ENCODE measurements at places on chromosomes 5 and 9.

GRCh38 chr5:83474991-83475390 is 3.4 kb downstream of the VCAN start:
- DNase-seq: peak; percentile 8

GRCh38 chr9:137445275-137445807 is 4.2 kb upstream of the ENTPD8 start:
- peak; percentile 70 for DNase-seq

- peak; percentile 55 for DNase-seq
Observed at GRCh38 chr9:107190061-107190935, 92.8 kb upstream of the RAD23B start.

DNA sequence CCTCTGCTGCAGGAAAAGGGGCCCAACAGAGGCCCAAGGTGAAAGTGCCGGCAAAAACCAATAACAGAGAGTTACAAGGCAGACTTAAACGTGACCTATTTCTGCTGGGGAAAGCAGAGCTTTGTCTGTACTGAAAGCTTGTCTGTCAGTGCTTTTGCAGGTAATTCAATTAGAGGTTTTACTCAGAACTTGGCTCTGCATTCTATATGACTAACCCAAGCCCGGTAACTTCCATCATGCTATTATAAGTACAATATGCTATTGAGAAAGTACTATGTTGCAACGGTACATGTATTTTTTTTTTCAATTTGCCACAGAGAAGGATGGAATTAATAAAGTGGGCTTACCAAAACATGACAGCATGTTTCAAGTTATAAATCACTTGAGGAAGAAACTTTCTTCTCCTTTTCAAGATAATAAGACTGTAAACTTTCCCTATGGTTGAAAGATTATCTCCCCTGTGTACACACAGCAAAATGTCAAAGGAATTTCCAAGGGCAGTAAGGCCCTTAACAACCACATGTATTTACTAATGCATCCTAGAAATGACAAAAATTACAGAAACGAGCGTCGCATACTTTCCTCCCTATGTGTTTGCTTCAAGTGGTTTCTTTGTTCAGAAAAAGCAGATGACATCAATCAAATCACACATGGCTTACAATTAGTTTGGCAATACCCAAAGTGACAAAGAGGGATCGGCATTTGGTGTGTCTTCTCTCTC is 282.4 kb downstream of the EFNA5 start:
- DNase-seq: peak; percentile 79

DNA sequence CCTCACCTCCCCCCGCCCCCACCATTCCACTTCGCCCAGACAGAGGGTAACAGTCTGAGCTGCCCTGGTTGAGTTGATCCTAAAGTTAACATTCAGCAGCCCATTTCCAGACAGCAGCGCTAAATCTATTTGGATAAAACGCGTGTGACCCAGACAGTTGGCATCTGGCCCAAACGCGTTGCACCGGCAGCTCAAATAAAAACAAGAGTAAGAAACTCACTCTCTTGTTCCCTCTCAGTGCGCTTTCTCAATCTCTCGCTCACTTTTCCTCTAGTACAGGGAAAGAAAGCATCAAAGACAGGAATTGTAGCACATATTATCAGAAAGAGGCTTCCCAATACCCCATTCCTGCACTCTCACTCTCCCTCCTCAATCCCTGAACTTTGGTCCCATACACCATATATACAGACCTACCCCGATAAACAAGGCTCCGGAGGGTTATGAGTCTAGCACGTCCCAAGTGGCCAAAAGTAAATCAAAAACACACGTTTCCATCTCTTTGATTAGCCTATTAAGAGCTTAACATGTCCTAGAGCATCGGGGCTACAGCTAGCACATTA is 1.3 kb downstream of the ADAMTS6 start:
- DNase-seq: peak; percentile 87

- no peak for DNase-seq
Observed at GRCh38 chr5:56440871-56441740, 208.0 kb upstream of the ANKRD55 start.

GRCh38 chr5:139638090-139638735 is 9.9 kb upstream of the CXXC5 start:
- peak; percentile 65 for DNase-seq

GRCh38 chr9:134676361-134676760 is 34.8 kb downstream of the COL5A1 start:
- no peak for DNase-seq

Data from NCI-H82 (cell line).